ENCODE measurements at places on chromosomes 11 and 22.

GRCh38 chr22:25704701-25705100 is 37.3 kb upstream of the MYO18B start:
- no peak for DNase-seq

DNA sequence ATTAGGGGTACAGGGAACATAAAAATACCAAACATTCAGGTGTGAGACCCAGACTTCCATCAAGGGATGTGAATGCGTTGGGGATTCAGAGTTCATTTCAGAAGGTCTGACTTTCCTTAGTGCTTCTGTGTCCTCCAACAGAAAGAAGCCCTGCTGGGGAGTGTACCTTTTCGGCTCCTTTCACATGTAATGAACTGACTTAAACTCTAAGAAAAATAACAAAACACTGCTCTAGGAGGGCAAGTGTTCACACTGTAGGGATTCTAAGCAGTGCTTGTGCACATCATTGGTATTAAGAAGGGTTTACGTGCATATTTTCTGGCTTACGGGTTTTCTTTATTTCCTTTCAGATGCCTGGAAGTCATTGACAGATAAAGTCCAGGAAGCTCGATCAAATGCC is 15.7 kb upstream of the TTC36 start:
- DNase-seq, result no peak

DNA sequence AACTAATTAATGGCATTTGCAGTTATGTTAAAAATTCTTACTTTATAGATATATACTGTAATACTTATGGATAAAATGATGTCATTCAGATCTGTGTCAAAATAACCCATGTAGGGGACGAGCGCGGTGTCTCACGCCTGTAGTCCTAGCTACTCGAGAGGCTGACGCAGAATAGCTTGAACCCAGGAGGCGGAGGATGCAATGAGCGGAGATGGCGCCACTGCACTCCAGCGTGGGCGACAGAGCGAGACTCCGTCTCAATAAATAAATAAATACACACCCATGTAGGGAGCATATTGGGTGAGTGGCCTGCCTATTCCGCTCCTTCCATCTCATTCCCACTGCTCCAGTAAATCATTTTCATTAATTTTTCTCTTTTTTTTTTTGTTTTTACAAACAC is 7.1 kb downstream of the SNU13 start:
- no peak for DNase-seq

DNA sequence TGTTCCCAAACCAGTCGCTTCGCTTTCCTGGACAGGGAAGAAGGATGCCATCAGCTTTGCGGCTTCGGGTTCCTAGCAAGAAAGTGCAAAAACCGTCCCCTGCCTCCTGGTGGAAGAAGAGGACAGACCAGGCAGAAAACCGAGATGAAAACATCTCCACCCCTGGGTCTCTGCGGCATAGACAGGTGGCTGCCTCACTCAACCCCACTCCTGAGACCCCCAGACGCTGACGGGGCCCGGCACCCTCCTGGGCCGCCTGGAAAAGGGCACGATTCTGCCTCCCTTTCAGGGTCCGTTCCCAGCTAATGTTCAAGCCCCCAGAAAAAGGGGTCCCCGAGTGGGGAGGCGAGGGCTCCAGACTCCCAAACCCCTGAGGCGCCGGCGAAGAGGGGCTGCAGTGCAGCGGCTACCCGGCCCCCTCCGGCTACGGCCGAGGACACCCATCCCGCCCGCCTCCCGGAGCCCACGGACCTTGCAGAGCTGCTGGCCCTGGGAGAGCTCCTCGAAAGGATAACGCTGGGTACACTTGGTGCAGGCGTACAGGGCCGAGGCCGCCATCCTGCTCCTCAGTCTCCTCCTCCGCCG is 569 bp downstream of the FAM76B start:
- DNase-seq, result no peak

- DNase-seq, result no peak
These were observed 30.1 kb downstream of the SYT9 start for GRCh38 chr11:7281809-7282208.

GRCh38 chr11:69684651-69685050 is 9.5 kb upstream of the LTO1 start:
- no peak for DNase-seq

GRCh38 chr11:92556431-92556830 is 331.8 kb downstream of the FAT3 start:
- DNase-seq, result no peak

DNA sequence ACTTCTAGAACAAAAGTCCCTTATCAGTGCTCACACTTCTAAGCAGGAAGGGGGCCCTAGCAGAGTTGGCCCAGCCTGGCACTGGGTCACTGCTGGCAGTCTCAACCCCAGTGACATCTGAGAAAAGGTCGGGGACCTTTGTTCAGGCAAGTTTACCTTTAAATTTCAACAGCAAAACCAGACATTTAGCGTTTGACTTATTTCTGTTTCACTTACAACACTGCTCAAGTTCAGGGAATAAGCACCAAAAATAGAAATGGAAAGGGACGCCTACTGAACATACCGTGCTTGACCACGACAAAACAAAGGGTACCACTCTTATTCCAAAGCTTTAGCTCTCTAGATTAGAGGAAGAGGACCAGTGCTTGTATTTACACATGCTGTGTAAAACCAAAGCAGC is 26.2 kb downstream of the PITPNB start:
- DNase-seq, result no peak

GRCh38 chr11:77074626-77075221 is 8.0 kb downstream of the CAPN5 start:
- no peak for DNase-seq

DNA sequence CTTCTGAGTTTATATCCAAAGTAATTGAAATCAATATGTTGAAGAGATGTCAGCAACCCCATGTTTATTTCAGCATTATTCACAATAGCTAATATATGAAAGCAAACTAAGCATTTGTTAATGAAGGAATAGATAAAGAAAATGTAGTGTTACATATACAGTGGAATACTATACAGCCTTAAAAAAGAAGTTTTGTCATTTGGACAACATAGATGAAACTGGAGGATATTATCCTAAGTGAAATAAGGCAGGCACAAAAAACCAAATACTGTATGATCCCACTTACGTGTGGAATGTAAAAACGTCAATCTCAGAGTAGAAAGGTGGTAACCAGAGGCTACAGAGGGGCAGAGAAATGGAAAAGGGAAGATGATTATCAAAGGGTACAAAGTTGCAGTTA is 10.2 kb downstream of the MRGPRX2 start:
- DNase-seq, result no peak

DNA sequence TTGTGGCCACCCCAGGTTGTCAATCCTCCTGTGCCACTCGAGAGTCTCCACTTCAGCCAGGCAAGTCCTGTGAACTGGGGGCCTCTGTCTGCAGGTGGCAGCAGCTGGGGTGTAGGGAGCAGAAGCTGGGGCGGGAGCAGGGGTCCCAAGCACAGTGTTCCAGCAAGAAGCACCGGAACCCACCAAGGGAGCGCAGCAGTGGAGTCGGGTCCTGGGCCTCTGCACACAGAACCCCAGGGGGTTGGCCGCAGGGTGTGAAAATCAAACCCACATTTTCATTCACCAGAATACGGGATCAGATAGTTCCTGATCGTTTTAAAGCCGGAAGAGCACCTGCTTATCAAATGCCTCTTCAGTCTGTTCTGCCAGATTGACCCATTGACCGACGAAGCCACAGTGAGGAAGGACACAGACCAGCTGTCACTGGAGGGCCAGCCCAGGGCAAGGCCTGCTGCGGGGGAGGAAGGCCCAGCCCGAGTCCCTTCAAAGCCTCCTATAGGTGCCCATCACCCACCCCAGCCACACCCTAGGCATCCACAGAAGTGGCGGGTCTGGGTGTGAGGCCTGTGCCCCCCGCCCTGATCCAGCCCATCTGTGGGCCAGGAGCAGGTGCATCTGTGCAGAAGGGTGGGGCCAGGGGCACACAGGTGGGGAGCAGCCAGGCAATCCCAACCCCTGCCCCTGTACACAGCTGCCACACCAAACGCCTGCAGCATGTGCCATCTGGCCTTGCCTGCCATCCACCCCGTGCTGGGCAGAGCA is 34.1 kb downstream of the RSPH14 start:
- no peak for DNase-seq

DNA sequence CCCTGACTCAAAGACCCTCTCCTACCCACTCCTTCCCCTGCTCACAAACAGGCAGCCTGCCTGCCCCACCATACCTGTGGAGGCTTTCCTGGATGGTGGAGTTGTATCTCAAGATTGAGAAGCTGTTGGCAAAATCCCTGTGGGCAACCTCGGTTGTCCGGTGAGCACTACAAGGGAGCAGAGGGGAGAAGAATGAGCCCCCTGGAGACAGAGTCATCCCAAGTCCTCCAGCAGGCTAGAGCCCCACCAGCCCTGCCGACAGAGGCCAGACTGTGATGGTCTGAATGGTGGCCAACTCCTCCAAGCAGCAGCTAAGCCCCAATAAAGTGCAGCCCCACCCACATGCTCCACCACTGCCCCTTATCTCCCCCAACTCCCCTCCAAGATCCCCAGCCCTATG is 17.5 kb downstream of the TMPRSS13 start:
- no peak for DNase-seq
